ENCODE measurements at places on chromosomes 3 and 15. TPM values are rescaled to one million over a fixed set of nuclear protein-coding genes. Genes with fewer than 3 reads are reported as not detected.

Gene IL16
- total RNA-seq = 6.5 TPM

Gene BOC
- 29.2 TPM for total RNA-seq

Gene MOBP
- not detected for total RNA-seq

Gene RNU5B-1
- total RNA-seq = not detected

Gene FBLN2
- 54.6 TPM for total RNA-seq

Gene GOLGA8G
- total RNA-seq = not detected

- H3K4me1 ChIP-seq = peaks cover 19% of the 10 kb centered on the region
- DNase-seq = peak; percentile 92
- H3K4me3 ChIP-seq = no peak overlapping the region
These were observed 27.3 kb downstream of the CEP19 start for GRCh38 chr3:196684548-196685407.

DNA sequence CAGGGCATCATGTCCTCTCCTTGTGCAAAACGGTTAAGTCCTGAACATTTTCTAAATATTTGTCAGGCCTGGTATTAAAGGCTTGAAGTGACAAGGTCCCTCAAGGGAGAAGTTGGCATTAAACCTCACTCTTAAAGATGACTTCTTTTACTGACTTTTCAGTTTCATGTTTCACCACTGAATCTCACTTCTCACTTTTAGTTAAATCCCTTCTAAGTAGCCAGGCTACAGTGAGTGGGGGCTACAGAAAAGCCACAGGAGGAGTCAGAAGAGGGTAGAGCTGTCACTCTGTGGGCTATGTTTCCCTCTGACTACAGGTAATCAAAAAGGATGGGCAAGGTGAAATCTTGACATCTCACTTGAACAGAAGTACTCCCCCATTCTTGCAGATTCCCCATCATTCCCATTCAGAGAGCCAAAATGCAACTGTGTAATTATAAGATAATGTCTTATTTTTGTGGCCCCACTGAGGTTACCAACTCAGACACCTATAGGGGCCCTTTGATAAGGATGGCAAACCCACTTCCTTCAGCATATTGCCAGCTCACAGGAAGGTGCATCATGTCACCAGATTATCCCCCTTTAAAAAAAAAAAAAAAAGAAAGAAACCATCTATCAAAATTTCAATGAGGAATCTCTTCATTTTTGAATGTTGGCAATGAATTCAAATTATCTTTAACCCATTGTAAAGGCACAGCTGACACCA lies 790.1 kb upstream of the CFAP20DC start:
- no peaks in the 10 kb centered on the region for H3K36me3 ChIP-seq
- no peak overlapping the region for H3K27ac ChIP-seq
- no peak overlapping the region for H3K4me3 ChIP-seq
- no peaks in the 10 kb centered on the region for H3K27me3 ChIP-seq

DNA sequence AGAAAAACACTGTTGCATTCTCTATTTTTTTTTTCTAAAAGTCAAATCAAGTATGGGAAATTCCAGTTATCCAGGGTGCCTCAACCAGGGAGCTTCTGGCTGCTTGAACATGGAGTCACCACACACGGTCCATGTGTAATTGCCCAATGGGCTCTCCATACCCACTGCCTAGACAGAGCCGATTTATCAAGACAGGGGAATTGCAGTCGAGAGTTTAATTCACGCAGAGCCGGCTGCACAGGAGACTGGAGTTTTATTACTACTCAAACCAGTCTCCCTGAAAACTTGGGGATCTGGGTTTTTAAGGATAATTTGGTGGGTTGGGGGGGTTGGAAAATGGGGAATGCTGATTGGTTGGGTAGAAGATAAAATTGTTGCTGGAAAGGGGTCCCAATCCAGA lies 149.8 kb downstream of the TJP1 start:
- peaks cover 37% of the 10 kb centered on the region for H3K4me1 ChIP-seq
- H3K36me3 ChIP-seq = no peaks in the 10 kb centered on the region
- no peak for DNase-seq
- no peak overlapping the region for H3K4me3 ChIP-seq
- peak overlapping the region; percentile 96 for H3K27ac ChIP-seq

GRCh38 chr3:141011232-141011996 lies 39.7 kb upstream of the SPSB4 start:
- H3K4me3 ChIP-seq = no peak overlapping the region
- H3K27me3 ChIP-seq = peaks cover 13% of the 10 kb centered on the region
- no peaks in the 10 kb centered on the region for H3K4me1 ChIP-seq
- no peak for DNase-seq
- no peak overlapping the region for H3K27ac ChIP-seq

GRCh38 chr3:197487911-197488391 lies 67.8 kb downstream of the BDH1 start:
- DNase-seq = peak; percentile 96
- no peaks in the 10 kb centered on the region for H3K36me3 ChIP-seq
- H3K27me3 ChIP-seq = no peaks in the 10 kb centered on the region
- no peak overlapping the region for H3K4me3 ChIP-seq

- no peak overlapping the region for H3K4me3 ChIP-seq
- DNase-seq = peak; percentile 70
These were observed 18.8 kb upstream of the VGLL4 start for GRCh38 chr3:11662392-11662990.

GRCh38 chr3:40653001-40653400 lies 128.2 kb downstream of the ZNF621 start:
- H3K27ac ChIP-seq = no peak overlapping the region
- H3K36me3 ChIP-seq = no peaks in the 10 kb centered on the region
- DNase-seq = no peak
- no peaks in the 10 kb centered on the region for H3K27me3 ChIP-seq

DNA sequence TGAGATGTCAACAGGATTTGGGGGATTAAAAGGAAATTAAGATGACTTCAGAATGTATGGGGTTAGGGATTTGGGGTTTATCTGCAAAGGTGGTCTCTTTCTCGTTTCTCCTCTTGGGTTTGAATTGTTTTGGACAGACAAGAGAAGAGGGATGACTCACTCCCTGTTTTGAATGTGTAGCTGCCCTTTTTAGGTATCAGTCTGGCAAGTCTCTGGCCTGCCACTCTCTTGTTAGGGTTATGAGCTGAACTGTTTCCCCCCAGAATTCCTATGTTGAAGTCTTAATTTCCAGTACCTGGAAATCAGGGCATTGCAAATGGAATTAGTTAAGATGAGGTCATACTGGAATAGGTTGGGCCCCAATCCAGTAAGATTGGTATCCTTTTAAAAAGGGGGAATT lies 291.7 kb downstream of the MEX3B start:
- H3K4me3 ChIP-seq = no peak overlapping the region
- H3K27me3 ChIP-seq = no peaks in the 10 kb centered on the region
- no peak overlapping the region for H3K27ac ChIP-seq
- no peaks in the 10 kb centered on the region for H3K36me3 ChIP-seq
- peak; percentile 67 for DNase-seq
- no peaks in the 10 kb centered on the region for H3K4me1 ChIP-seq

GRCh38 chr3:3196148-3196861 lies 16.8 kb upstream of the CRBN start:
- no peaks in the 10 kb centered on the region for H3K4me1 ChIP-seq
- H3K27ac ChIP-seq = no peak overlapping the region
- DNase-seq = no peak
- no peak overlapping the region for H3K4me3 ChIP-seq
- H3K27me3 ChIP-seq = no peaks in the 10 kb centered on the region

DNA sequence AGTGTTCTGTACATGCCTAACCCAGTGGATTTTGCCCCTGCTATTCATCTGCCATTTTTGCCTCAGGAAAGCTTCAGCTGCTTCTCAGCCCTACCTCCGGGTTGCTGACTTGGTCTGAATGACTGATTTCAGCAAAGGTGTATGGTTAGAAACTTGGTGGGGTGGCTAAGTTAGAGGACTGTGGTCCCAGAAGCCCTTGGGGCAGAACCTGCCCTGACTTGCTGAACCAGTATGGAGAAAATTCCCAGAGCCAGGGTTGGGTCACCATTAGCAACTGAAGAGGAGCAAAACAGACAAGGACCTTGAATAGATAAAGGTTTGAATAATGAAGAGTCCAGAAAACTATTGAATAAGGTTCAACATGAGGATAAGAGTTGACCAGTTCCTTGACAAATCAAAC lies 6.1 kb upstream of the WWTR1 start:
- no peak overlapping the region for H3K4me3 ChIP-seq
- no peaks in the 10 kb centered on the region for H3K27me3 ChIP-seq
- H3K27ac ChIP-seq = no peak overlapping the region
- H3K4me1 ChIP-seq = peaks cover 7% of the 10 kb centered on the region
- DNase-seq = no peak
- no peaks in the 10 kb centered on the region for H3K36me3 ChIP-seq

DNA sequence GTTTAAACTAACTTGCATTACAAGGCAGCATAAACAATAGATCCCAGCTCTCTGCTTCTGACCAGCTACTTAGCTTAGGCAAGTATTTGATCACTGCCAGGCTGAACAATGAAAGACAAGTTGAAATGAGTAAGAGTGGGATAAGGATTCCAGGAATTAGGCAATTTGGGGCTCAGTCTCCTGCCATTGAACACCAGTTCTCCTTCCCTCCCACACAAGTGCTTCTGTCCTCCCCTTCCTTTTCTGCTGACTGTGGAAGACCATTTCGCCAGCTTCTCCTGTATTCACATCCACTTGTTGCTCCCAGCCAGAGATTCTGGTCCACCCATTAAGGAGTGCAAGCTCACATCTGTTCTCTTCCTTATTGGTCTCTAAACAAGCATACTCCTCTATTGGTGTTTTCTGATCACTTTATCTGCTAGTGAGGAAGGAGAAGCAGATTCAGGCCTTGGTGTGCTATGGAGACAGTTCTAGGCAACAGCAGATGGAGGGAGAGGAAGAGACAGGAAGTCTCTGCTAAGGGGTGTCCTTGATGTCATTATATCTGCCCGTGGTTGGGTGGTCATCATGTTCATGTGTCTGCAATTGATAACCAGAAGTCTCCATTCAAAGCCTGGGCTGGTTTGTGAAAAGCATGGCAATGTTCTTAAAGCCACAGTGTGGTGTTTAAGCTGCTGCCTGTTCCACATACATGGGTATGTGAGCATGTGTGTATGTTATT lies 121.5 kb downstream of the PLCL2 start:
- H3K4me1 ChIP-seq = no peaks in the 10 kb centered on the region
- no peak for DNase-seq
- H3K27me3 ChIP-seq = no peaks in the 10 kb centered on the region
